Fibroblast of pulmonary artery (primary cell): ENCODE measurements at places on chromosomes 12 and 14.
A peak's percentile ranks its signal among the peaks of the same experiment; 100 is the strongest.

DNA sequence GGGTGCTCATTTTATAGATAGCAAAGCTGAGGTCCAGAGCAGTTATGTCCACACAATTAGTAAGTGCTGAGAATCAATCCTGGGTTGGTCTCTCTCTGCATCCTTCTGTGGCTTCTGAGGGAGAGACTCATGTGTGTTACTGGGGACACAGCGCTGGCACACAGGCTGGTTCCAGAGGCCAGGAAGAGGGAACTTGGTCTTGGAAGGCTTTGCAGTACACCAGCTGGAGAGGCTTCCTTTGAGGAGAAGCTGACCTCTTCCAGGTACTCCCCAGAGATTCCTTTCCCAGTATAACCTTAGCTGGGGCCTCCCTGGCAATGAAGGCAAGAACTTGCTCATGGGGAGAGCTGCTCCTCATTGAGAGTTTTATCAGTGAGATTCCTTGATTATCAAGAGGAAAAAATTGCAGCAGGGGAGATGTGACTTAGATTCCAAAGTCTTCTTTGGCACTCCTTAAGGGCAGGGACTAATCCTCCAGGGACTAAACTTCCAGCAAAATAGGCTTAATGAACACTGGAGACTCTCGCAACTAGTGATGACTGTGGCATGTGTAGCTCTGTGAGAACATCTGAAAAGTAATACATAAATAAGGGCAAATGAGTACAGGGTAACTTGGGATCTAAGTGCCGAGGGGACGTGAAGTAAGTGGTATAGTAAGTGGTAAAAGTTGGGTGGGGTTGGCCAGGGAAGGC lies 13.9 kb upstream of the KRT80 start:
- DNase-seq, result no peak

GRCh38 chr12:104306943-104307654 lies 3.6 kb downstream of the EID3 start:
- no peak for DNase-seq

DNA sequence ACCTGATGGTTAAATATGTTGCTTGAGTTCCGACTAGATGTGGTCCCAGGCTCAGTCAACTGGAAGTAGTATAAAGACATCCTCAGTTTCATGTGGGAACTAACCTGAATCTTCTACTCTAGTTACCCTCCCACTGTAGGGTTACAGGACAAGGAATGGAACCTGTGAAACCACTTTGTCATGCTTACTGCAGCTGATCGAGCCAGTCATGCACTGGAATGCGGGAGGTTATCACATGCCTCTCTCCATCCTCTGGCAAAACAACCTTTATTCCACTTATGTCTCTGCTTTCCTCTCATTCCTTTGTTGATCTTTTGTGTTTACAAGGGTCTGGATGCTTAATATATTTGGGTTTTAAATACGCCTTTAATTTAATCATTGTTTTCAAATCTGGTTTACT lies 111.9 kb upstream of the DDHD1 start:
- DNase-seq, result peak; percentile 4

- no peak for DNase-seq
These were observed 253.7 kb downstream of the EFCAB11 start for GRCh38 chr14:89700801-89701200.

- DNase-seq, result no peak
These were observed 28.5 kb downstream of the PPP1R13B start for GRCh38 chr14:103818870-103819269.

GRCh38 chr14:104555430-104556255 lies 23.9 kb upstream of the C14orf180 start:
- DNase-seq, result no peak

GRCh38 chr14:37650356-37651037 lies 55.1 kb downstream of the TTC6 start:
- DNase-seq, result no peak

- DNase-seq, result peak; percentile 74
These were observed 9.1 kb downstream of the GPR19 start for GRCh38 chr12:12686925-12687324.

GRCh38 chr12:10406725-10407124 lies 2.8 kb downstream of the KLRC4 start:
- DNase-seq, result no peak

- DNase-seq, result no peak
These were observed 13.2 kb upstream of the INF2 start for GRCh38 chr14:104676130-104676693.

GRCh38 chr14:92544051-92544720 lies 30.6 kb downstream of the RIN3 start:
- no peak for DNase-seq

DNA sequence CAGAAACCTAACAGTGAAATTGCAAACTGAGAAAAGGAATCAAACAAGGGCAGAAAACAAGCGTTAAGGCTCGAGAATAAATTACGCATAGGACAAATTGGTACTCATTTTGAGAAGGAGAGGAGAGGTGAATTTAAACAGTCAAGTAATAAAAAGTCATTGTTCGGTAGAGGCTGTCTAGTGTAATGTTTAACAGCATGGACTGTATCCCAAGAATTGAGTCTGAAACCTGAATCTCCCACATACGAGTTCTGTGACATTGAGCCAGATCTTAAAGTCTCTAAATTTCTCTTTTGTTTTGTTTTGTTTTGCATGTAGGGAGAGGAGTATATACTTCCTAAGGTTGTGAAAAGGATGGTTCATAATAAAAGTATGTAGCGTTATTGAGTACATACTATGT lies 216.5 kb upstream of the BTG1 start:
- no peak for DNase-seq

DNA sequence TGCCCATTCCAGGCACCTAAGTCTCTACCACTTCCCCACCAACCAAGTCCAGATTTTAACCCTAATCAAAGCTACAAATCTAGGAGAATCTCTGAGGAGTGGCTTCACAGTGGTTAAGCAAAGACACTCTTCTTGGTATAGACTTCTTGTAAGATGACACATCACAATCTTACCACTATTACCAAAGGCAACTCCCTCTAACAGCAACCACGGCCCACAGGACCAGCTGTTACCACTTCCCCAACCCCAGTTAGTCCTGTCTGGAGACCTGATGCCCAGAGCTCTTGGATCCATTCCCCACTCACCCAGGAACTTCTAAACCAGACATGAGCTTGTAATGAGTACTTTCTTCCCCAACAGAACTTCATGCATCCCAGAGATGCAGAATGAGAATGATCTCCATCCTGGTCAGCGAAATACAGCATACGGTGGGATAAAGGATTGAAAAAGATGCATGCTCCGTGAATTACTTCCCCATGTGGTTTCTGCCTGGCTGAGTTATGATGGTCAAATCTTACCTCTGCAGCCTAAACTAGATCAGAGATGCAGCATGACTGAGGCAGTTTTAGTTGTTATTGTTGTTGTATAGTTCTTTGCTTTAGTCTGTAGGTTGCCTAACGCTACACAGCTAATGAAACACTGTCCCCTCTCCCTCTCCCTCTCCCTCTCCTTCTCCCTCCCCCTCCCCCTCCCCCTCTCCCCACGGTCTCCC lies 87.7 kb upstream of the FOXN3 start:
- DNase-seq, result peak; percentile 38

DNA sequence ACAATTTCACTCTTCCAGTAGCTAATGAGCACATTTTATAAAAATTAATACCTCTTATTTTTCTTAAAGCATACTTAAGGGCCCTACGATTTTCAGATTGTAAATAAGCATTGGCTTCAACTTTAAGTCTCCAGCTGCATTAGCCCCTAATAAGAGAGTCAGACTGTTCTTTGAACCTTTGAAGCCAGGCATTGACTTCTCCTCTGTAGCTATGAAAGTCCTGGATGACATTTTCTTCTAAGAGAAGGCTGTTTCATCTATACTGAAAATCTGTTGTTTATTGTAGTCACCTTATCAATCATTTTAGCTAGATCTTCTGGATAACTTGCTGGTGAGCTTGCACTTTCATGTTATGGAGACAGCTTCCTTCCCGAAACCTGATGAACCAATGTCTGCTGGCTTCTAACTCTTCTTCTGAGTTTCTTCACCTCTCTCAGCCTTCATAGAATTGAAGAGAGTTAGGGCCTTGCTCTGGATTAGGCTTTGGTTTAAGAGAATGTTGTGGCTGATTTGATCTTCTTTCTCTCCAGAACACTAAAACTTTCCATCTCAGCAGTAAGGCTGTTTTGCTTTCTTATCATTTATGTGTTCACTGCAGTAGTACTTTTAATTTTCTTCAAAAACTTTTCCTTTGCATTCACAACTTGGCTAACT lies 377.1 kb upstream of the RGS6 start:
- DNase-seq, result no peak

DNA sequence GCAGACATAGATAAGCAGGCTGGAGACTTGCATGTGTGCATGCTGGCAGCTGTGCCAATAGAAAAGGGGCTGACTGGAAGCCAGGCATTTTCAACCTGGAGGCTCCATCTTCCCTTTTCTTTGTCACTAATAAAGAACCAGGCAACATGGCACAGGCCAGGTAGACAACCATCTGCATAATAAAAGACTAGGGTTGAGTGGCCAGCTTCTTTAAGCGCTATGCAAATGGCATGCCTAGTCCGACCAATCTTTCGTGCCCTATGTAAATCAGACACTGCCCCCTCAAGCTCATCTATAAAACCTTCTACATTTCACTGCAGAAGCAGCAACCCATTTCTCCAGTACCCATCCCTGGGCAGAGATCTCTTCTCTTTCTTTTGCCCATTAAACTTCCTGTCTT lies 4.6 kb upstream of the KLRC1 start:
- no peak for DNase-seq

- peak; percentile 94 for DNase-seq
These were observed 262.7 kb downstream of the SYT1 start for GRCh38 chr12:79127271-79127751.

GRCh38 chr12:66321435-66321834 lies 19.1 kb downstream of the HELB start:
- DNase-seq, result peak; percentile 13

- DNase-seq, result no peak
These were observed 14.6 kb upstream of the TCTN1 start for GRCh38 chr12:110599334-110599733.

DNA sequence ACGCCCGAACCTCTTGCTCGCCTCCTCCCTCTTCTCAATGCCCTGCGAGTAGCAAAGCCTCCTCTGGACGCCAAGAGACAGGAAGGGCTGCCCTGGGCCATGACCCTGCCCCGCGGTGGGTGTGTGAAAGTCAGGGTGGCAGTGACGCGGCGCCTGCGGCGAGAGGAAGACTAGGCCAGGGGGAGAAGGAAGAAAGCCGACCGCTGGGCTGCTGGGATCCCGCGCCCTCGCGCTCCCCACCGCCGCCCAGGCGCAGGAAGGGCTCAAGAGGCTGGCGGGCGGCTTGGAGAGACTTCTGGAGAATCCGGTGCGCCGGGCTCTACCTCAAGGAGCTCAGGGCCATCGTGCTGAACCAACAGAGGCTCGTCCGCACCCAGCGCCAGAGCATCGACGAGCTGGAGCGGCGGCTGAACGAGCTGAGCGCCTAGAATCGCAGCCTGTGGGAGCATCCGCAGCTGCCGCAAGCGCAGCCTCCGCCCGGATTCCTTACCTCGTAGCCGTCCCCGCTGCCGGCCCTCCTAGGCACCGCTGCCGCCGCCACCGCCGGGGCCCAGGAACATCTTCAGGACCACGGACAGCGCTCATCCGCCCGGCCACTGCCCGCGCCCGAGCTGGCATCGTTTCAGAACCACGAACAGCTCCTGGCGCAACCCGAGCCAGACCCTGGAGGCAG lies 105.0 kb upstream of the PRB2 start:
- peak; percentile 73 for DNase-seq

DNA sequence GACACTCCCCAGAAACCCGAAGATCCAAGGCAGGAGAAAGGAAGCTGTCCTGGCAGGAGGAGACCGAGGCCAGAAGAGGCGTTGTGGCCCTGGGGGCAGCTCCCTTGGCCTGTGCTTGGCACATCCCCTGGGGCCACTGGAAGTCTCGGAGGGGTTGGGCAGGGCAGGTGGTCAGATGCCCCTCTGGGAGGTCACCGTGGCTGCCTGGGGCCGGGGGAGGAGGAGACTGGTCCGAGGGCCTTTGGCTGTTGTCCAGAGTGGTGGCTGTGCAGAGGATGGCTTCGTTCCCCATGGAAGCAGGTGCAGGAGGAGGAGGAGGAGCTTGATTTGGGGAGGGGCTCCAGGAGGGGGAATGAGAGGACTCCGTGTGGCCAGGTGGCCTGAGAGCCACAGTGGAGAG lies 3.3 kb upstream of the NUDT14 start:
- no peak for DNase-seq

GRCh38 chr14:34229140-34229539 lies 232.9 kb downstream of the SPTSSA start:
- no peak for DNase-seq

GRCh38 chr14:87756661-87757060 lies 236.3 kb downstream of the GALC start:
- no peak for DNase-seq

DNA sequence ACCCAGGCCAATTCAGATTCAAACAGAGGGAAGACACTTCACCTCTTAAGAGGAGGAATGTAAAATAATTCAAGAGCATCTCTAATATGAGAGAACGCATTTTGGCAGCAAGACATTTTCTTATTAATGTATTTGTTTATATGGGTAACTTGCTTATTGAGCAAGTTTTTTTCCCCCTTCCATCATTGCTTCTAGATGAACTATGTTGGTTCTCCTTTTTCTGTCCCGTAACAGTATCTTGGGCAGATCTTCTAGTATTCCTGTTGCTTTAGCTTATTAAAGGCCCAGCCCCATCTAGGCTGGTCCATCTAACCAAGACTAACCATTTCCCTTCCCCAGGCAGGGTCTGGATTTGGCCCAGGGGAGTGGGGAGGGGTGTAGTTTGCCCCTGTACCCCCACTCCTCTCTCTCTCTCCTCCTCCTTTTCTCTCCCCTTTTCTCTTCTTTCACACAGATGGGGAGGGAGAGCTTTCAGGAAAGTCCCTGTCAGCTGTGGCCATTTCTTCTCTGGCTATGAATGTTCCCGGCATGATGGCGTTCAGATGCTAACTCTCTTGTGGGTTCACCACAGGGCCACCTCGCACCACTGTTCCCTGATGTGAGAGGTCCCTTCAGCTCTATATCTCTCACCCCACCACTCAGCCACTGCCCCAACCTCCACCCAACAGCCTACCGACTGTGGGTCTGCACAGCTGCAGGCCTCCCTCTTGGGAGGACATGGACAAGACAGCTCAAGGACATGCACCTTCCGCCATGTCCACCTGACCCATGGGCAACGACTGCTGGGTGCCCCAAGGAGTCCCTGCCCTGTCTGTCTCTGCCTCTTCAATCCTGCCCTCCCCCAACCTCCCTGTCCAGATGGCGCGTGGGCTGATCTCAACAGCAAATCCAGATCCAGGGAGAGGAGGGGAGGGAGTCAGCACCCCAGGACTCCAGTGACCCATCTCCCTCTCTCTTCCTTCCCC lies 15.8 kb upstream of the RPS6KL1 start:
- no peak for DNase-seq

DNA sequence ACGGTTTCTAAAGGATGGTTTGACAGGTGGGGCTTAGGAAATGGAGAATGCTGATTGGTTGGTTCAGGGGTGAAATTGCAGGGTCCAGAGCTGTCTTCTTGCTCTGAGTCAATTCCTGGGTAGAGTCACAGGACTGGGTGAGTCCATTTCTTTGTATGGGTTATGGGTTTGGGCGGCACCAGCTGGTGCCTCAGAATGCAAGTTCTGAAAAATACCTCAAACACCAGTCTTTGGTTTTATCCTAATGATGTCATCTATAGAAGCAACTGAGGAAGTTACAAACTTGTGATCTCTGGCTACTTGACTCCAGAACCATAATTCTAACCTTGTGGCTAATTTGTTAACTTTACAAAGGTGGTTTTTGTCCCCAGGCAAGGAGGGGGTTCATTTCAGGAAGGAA lies 47.6 kb upstream of the EIF5 start:
- DNase-seq, result no peak

- DNase-seq, result no peak
These were observed 41.8 kb downstream of the EML5 start for GRCh38 chr14:88750945-88751344.

- DNase-seq, result peak; percentile 8
These were observed 161.8 kb upstream of the IGF1 start for GRCh38 chr12:102642199-102642598.
